ENCODE measurements at places on chromosomes 1 and 21. TPM values are rescaled to one million over a fixed set of nuclear protein-coding genes. Genes with fewer than 3 reads are reported as not detected.

DNA sequence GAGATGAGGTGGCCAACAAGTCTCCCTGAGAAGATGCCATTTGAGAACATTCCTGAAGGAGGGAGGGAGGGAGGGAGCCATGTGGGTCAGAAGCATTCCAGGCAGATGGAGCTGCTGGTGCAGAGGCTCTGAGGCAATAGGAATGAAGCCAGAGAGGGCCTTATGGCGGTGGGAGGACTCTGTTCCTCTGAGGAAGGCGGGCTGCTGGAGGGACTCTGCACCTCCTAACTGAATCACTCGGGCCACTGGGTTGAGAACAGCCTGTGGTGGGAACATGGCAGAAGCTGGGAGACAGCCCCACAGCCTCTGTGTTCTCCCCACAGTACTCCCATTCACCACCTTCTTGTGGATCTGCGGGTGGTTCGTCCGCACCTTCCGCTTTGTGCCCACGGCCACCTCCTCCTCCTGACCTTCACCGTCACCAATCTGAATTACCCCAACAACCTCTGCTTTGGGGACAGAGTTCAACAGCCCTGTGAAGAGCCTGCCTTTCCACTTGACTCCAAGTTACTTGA is 2.4 kb upstream of the TMEM125 start:
- DNase-seq = no peak

DNA sequence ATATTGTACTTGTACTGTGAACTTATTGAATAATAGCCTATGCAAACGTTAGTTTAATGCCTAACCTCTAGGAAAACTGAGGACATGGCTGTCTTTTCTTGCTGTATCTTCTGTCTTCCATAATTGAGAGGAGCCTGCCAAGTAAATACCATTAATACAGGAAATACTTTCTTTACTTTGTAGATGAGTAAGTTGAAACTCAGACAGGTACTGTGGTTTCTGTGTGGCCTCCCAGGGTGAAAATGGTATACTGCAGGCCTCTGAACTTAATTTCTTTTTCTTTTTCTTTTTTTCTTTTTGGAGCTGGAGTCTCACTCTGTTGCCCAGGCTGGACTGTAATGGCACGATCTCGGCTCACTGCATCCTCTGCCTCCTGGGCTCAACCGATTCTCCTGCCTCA is 208.8 kb upstream of the ADGRL4 start:
- no peak for DNase-seq

GRCh38 chr1:161993576-161993975 is 30.1 kb downstream of the OLFML2B start:
- no peak for DNase-seq

DNA sequence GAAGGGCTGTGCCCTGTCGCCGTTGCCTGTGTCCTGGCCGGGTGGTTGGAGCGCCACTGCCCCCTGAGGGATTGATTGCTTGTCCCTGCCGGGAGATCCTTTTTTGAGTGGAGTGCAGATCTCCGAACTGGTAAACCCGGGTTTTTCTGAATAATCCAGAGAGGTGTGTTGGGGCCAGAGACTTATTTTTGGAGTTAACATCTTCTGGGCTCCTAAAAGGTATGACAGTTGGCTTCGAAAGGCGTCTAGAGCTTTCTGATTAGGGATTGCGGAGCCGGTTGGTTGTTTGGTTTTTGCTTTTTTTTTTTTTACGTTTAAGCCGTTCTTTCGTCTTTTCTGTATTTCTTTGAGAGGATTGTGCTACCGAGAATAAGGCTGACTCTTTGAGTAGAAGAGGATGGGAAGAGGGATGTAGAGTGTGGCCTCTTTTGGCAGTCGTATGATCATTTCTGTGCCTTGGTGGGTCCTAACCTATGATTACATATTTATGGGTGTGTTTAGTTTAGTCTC is 756 bp downstream of the RLF start:
- no peak for DNase-seq

GRCh38 chr21:26441149-26441548 is 131.9 kb downstream of the CYYR1 start:
- no peak for DNase-seq

DNA sequence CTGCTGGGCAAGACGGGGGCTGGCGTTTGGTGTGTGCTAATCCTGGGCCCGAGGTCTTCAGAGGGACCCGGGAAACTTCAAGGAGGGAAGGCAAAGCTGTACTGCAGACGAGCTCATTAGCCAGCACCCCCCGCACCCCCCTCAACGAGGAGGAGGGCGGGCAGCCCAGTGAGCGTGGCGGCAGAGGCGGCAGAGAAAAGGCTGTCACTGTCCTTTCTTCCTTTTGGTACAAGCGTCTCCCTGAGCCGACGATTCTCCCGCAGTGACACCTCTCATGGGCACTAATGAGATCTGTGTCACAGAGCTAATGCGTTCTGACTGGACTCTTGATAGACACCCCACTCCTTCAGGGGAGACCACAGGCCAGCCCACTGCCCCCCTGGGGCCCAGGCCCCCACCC is 29.5 kb downstream of the DMAP1 start:
- DNase-seq = no peak

- peak; percentile 43 for DNase-seq
Observed at GRCh38 chr1:30877205-30877912, 31.2 kb downstream of the SDC3 start.

GRCh38 chr1:53683986-53684740 is 54.8 kb downstream of the GLIS1 start:
- no peak for DNase-seq

GRCh38 chr1:67217417-67217816 is 51.2 kb downstream of the IL23R start:
- DNase-seq = no peak

Gene BSND
- total RNA-seq = not detected

Gene UBXN11
- total RNA-seq = 13.8 TPM

Gene KRTAP21-2
- total RNA-seq = not detected

Gene DCDC2B
- not detected for total RNA-seq

Measured in tibial nerve (tissue), 4 donors.